IPS DF 19.7 (cell line): ENCODE measurements at places on chromosomes 16 and 17.

- no peak for DNase-seq
Observed at GRCh38 chr17:57986841-57987580, 1.0 kb downstream of the VEZF1 start.

DNA sequence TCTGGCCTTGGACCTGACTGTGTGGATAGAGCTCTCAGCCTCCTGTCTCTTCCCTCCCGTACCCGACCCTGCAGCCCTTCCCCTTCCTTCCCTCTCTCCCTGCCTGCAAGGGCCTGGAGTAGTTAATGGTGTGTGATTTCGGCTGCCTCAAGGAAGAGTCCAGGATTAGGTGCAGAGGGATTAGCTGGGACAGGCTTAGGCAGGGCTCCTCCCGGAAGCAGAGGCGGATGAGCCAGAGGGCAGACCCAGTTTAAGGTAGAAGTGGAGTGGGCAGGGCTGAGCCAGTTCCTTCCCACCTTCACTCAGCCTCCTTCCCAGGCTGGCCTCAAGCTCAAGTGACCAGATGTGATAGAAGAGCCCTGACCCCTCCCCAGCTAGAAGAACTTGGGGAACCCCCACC, 16.8 kb downstream of the GUCY2D start:
- DNase-seq, result no peak

- no peak for DNase-seq
Observed at GRCh38 chr17:52376137-52376536, 217.6 kb upstream of the CA10 start.

DNA sequence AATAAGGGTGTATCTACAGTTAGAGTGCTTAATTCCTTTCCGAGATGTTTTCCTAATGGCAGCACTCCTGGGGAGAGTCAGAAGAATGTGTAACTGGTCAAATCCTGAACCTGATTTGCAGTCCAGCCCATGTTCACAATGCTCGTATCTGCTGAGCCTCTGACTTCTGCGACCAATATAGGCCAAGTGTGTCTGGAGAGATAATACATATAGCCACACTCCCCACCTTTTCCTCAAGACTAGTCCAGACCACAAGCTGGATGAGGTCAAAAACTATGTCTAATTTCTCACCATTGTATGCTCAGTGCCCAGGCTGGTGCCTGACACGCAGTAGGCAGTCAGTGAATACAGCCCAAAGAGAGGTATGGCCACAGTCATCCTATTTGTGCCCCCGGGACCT, 58.0 kb downstream of the XYLT1 start:
- no peak for DNase-seq

- no peak for DNase-seq
Observed at GRCh38 chr16:968620-969019, 2.2 kb downstream of the LMF1 start.

DNA sequence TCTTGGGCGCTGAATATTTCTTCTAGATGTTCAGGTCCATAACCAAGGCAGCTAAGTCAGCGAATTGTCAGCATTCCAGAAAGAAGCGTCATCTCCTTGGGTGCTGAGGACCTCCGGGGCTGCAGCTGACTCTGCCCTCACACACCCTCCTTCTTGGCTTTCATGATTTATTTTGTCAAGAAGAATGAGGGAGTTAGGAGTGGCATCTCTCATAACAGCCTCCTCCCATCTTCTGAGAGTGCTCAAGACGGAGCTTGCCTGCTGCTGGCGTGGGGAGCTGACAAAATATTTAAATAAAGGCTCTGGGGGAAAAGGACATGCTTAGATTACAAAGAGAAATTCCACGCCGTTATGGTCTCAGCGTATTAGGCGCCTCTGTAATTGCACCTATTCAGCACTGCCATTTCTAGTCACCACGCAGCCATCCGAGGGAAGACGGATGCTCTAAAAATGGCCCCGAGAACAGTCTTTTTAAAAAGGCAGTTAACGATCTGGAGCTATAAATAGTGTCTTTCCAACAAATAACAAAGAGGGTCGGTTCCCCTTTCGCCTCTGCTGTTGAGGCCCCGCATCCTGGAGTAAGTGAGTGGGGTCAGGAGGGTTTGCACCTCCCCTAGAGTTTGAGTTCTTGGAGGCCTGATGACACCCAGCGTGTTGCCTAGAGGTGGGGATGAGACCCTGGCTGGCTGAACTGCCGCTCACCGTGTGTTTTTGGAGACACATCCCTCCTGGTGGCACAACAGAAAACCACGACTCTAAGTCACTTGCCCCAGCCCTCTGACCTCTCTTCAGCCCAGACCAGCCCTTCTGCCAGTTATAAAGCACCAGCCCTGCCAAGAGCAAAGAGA, 187.0 kb downstream of the CCDC182 start:
- DNase-seq, result no peak

DNA sequence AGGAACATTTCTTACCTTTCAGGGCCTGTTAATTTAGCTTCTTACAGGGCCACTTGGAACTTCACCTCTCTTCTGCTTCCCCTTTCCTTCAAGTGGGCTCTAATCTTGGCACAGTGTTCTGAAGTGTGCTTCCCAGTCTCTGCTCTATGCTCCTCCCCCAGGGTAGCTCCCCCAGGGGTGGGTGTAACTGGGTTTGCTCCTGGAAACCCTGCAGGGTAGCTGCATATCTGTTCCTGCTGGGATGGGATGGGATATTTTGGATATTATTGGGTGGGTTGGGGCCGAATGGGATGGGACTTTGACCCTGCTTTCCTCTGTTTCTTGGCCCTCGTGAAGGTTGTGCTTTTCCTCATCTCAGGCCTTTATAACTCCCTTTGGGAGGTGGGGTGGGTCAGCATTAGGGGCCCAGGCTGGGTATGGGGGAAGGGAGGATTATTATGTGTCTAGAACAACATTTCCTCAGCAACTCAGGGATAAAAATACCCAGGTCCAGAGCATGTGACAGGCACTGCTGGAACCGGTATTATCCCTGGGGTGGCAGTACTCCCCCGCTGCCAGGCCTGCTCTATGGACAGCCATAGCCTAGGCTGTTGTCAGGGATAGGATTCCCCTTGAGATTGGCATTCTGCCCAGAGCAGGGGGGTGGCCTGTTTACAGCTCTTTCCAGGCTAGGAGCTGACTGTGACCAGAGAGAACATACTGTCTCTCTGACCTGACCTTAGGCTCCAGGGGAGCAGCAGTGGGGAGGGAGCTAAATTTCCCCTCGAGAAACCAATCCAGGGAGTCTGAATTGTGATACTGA, 5.0 kb downstream of the NFE2L1 start:
- DNase-seq, result no peak

GRCh38 chr17:17120701-17121100, 78.4 kb downstream of the MPRIP start:
- no peak for DNase-seq

DNA sequence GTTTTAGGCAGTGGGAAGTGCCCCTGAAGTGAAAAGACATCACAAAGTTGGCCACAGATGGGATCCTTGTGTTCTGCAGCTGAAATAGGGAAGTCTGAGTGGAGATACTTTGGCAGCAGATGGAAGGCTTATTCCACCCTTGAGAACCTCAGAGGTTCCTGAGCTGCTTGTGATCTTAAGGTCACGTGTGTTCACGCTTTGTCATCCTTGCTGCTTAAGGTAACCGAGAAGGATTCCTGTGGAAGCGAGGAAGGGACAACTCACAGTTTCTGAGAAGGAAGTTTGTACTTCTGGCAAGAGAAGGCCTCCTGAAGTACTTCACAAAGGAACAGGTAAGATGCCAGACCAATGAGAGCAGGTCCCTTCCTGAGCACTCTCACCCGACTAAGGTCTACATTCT, 12.2 kb downstream of the ADAP2 start:
- DNase-seq, result no peak

- DNase-seq, result no peak
Observed at GRCh38 chr17:49829026-49829425, 18.8 kb downstream of the TAC4 start.

DNA sequence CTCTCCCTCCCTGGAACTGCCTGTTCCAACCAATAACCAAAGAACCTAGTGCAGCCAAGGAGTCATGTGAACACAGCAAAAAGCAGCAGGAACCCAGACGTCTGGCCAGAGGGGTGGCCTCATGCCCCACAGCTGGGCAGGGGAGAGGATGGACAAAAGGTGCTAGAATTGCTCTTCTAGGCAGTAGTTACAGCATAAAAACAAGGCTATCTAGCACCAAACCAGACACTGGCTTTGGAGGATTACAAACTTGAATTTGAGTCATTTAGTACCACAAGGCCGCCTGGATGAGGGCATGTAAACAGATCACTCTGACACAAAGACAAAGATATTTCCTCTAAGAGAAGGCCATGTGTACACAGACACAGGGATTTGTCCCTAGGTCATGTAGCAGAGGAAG, 423.3 kb upstream of the MAF start:
- no peak for DNase-seq
